ENCODE measurements at places on chromosomes 7 and 10.
A peak's percentile ranks its signal among the peaks of the same experiment; 100 is the strongest.

DNA sequence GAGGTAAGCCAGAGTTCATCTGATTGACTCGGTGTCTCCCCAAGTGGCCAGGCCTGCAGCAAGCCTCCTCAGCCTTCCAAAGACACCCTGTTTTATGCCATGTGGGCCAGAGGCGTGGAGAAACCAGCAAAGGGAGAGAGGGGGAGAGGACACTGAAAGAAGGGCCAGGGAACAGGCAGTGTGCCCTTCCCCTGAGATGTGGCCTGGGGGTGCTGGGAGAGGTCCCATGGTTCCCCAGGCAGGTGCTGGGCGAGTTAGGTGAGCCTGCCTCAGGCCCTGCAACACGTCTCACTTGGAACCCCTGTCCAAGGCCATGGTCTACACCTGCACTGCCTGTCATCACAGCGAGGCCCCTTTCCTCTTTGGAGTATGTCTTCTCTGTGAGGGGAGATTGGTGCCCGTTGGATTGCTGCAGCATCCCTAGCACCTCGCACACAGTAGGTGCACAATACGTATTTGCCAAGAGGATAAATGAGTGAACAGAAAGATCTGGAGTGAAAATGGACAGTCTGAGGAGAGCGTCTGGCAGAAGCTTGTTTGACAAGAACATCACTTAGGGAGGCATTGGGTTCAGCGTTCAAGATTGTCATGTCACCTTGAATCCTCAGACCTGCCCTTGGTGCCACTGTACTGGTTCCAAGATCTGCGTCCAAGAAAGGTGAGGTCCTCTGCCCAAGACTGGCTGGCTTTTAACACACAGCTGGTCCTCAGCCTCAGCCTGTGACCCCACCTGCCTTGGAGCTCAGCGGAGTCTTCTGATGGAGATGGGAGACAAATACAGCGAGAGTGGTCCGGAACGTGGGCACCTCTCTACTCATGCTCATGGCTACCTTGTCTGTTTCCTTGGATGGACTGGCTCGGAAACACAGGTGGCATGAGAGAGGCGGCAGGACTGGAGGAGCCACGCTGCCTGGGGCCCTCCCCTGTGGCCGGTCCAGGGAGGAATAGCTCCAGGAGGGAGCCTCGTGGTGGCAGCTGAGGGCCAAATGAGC lies 39.8 kb upstream of the NUB1 start:
- no peak for DNase-seq

- DNase-seq: peak; percentile 60
Observed at GRCh38 chr10:25226775-25227682, 52.2 kb downstream of the GPR158 start.

DNA sequence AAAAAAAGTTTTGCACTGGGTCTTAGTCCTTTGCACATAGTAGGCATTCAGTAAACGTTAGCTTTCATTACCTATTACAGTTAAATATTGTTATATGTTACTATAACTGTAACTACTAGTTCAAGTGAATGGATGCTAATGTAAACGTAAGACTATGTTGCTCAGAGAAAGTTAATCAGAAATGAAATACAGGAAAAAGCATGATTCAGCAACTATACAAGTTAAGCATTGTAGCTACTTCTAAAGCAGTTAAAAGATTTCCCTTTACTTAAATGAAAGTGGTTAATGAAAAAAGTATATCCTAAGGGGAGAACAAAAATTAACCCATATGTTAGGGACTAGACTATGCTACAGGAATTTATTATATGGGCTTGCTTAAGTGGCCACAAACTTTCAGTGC lies 121.2 kb downstream of the SKAP2 start:
- DNase-seq: no peak

- DNase-seq: peak; percentile 62
Observed at GRCh38 chr10:50362547-50363125, 111.3 kb upstream of the ASAH2 start.

GRCh38 chr10:115141254-115141653 lies 48.1 kb downstream of the ATRNL1 start:
- DNase-seq: peak; percentile 24

- DNase-seq: peak; percentile 65
Observed at GRCh38 chr7:75966190-75966961, 28.0 kb downstream of the TMEM120A start.

DNA sequence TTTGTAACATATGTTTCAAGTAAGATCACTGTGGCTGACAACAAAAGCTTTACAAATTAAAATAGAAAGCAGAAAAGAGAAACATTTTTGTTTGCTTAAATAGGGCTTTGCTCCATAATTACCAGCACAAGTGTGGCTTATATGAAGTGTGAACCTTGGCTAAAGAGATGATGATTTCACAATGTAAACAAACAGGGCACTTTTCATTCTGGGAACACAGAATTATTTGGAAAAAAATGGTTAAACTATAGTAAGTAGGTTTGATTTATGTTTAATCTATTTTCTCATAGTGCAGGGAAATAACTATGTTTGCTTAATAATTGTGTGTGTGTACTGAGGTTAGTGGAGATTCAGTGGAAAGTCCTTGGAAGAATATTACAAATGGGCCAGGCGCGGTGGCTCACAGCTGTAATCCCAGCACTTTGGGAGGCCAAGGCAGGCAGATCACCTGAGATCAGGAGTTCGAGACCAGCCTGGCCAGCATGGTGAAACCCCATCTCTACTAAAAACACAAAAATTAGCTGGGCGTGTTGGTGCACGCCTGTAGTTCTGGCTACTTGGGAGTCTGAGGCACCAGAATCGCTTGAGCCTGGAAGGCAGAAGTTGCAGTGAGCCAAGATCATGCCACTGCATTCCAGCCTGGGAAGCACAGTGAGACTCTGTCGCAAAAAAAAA lies 19.1 kb upstream of the OTUD1 start:
- no peak for DNase-seq

GRCh38 chr7:112254156-112254555 lies 47.7 kb downstream of the ZNF277 start:
- no peak for DNase-seq

- no peak for DNase-seq
Observed at GRCh38 chr7:82122275-82122674, 321.3 kb downstream of the CACNA2D1 start.
